ENCODE measurements at places on chromosomes 3 and 15.

- no peak for DNase-seq
Measured at GRCh38 chr15:38823263-38823662, 258.6 kb upstream of the RASGRP1 start.

- DNase-seq: no peak
Measured at GRCh38 chr15:65077291-65077980, 890 bp downstream of the KBTBD13 start.

DNA sequence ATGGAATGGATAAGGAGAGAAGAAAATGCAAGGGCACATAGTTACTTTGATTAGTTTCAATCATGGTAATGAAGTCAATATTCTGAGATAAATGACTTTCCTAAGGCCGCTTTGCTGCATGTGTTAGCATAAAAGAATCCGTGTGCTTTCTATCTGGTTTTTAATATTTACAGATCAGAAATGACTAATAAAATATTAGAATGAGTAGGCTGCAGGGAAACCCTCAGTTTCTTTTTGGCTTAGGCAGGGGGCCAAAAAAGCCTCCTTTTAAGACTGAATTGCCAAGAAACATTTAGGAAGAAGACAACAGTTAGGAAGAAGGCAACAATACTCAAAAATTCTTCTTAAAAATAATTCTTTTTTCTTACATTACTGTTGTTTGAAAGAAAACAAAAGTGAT is 11.6 kb downstream of the NEK11 start:
- DNase-seq: no peak

DNA sequence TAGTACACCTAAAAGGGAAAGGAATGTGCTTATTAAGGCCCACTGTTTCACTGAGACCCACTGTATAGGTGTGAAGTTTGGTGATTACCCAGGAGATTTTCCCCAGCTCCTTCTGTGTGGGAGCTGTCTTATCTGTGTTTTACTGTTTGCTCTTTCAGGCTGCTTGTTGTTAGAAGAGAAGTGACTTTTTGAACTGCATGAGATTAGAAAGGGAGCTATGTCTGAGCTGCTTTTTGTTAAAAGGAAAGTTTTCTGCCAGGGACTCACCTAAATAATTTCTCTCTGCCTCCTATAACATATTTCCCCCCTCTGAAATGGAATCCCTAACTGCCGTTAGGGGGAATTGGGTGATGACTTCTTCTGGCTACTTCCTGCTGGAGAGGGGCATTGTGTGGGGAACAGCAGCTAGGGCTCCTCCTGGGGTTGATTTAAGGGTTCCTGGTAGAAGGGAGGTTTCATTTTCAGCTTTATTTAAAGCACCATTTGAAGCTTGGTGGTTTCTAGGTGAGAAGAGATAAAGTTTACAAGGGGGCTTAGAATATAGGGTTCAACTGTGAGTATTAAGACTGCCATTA is 77.1 kb upstream of the ATP11B start:
- DNase-seq: no peak

DNA sequence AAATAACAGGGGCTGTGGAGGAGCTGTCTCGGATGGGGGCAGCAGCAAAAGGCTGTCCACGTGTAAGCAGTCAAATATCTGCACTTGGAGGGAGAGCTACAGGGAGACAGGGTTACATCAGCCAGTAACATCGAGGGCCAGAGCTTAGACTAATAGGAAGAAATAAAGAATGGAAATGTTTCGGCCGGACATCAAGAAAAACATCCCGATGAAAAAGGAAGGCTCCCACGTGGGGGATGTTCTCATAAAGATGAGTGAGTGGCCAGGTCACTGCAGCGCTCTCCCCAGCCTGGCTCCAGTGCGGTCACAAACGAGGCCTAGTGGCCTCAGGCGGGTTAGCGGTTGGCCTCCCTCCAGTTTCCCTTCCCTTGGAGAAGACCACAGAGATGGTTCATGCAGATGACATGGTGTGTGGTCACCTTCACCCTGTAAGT is 56.1 kb upstream of the WNT5A start:
- DNase-seq: no peak

DNA sequence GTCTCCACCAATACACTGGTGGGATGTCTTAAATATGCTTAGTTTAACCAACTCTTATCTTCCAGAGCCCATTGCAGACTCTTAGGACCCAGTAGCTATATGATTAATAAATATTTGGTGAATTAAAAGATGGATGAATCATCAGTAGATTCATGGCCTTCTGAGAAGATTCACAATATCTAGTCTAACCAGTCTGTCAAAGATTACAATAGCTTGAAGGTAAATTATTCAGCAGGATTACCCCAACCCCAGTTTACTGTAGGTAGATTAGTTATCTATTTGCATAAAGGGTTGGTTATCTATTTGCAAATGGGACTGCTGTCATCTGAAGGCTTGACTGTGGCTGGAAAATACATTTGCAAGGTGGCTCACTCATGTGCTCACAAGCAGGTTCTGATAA is 239.4 kb upstream of the THRB start:
- no peak for DNase-seq

DNA sequence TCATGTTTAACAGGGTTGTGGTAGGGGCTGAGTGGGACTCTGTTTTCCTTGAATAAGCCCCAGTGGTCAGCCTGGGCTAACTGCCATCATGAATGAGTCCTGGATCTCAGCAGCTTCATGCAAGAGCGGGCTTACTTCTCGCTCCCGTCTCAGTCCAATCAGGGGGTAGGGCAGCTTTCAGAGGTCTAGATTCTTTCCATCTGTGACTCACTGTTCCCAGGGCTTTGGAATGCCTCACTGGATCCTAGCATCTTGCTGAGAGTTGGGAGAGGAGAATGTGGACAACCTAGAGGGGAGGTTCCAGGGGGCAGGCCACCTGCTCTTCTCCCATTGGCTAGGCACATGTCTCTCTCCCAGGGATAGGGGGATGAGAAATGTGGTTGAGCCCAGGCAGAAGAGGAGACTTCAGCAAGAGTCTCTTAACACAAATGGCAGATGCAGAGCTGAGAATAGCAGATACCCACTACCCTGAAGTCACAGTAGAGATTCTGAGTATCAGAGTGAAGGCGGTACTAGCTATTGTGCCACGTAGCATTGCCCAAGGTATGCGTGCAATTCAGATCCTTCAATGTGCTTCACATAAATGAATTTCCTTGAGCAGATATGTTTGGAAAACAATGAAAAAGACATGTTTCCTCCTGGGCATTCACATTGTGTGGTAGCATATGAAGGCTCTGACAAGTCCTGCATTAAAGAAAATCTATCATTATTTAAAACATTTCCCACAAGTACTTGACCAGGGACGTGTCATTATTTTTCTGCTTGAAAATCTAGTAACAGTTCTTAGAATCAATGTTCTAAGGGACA is 257.7 kb upstream of the PROK2 start:
- no peak for DNase-seq

GRCh38 chr15:88730751-88731150 is 72.5 kb upstream of the ACAN start:
- no peak for DNase-seq

GRCh38 chr3:32544894-32545293 is 25.8 kb downstream of the DYNC1LI1 start:
- no peak for DNase-seq

- no peak for DNase-seq
Measured at GRCh38 chr3:94912656-94913055, 849.8 kb downstream of the NSUN3 start.

DNA sequence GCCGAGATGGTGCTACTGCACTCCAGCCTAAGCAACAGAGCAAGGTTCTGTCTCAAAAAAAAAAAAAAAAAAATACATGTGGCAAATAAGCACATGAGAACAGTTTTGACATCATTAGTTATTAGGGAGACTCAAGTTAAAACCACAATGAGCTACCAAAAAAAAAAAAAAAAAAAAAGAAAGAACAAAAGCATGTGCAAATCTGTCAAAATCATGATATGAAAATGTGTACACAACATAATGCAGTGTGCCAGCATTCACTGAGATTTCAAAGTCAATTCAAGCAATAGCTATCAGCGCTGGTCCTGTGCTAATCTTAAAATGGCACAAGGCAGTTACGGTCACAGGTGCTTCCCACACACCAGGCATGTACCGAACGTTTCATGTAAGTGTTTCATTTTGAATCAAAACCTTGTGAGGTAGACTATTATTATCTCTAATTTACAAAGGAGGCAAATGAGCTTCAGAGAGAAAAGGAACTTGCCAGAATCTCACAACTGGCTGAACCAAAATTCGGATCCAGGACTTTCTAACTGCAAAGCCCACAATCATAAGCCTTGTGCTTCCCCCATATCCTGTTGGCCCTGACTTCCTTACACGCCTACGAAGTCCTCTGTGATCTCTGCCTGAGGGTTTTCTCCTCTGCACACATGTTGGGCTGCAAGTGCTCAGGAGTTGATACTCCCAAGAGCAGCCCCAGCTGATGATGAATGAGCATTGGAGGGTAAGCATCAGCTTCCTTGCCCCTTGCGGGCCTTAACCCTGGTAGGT is 200.1 kb upstream of the PROK2 start:
- no peak for DNase-seq

- no peak for DNase-seq
Measured at GRCh38 chr3:45366290-45366689, 22.1 kb upstream of the LARS2 start.

DNA sequence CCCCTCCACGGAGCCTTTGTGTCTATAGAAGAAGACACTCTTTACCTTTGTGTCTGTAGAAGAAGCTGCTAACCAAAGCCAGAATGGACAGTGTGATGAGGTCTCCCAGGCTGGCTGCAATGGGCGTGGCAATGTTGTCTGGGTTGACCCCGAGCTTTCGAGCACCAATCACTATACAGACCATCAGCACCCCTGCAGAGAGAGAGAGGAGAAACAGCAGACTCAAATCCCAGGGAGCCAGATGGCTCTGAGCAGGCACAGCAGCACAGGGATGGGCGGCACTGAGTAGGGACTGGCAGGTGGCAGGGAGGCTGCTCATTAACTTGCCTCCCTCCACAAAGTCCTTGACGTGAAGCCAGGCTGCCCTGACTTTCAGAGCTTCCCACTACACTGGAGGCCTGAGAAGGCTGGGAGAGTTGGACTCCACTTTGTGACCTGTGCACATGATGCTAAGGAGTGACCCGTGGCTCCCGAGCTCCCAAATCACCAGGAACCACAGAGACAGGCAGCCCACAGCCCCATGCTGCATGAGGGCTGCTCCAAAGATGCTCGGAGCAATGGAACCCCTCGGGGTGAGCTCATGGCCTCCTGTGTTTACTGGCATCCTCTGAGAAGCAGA is 53.9 kb downstream of the ROPN1B start:
- DNase-seq: no peak

GRCh38 chr15:80423215-80423614 is 19.0 kb downstream of the ARNT2 start:
- no peak for DNase-seq

Measured in SIG-M5 (cell line).